ENCODE measurements at places on chromosomes 13 and 19.

DNA sequence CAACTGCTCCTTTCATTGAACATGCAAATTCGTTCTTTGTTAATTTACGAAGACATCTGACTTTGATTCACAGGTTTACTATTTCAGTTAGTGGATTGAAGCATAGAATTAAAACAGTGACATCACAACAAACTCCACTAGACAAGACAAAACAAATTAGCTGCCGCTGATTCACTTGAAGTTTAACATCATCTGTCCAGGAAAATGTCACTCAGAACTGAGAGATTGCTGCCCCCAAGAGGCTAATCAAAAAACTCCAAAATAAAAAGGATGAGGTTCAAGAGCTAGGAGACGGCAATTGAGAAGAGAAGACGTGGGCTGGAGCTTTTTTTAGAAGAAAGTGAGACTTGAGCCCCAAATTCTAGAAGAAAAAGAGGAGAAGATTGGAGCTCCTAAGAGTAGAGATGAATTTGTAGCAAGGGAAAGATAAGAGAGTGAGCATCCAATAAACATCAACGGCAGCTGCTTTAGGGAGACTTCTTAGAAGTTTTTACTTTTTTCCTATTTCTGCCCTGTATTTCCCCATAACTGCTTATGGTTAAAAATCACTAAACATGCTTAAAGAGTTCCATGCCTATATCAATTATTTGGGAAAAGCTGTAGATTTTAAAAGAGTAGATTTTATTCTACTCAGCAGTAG lies 40.8 kb upstream of the TPP2 start:
- peak; percentile 48 for DNase-seq

GRCh38 chr19:19602136-19602712 lies 16.3 kb downstream of the PBX4 start:
- no peak for DNase-seq

DNA sequence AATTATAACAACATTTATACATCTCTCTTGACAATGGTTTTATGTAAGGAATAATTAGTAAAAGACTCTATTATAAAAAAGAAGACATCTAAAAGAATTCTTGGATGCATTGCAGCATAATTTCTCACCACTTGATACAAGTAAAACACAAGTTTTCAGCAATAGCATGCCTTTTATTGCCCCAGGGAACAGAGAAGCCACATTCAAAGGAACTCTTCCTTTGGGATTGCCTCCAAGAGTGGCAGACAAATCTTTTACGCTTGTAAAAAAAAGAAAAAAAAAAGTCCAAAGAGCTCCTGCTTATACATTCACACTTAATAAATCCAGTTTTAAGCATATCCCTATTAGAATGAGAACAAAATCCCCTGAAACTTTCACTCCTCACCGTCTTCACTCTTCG lies 2357.8 kb upstream of the PCDH20 start:
- no peak for DNase-seq

- no peak for DNase-seq
Measured at GRCh38 chr13:113238536-113238935, 29.1 kb downstream of the CUL4A start.

GRCh38 chr13:100069278-100069677 lies 19.6 kb upstream of the PCCA start:
- no peak for DNase-seq

Data from COLO829 (cell line).